Smooth muscle cell of the umbilical artery (primary cell): ENCODE measurements at places on chromosomes 6 and 20. TPM values are rescaled to one million over a fixed set of nuclear protein-coding genes. Genes with fewer than 3 reads are reported as not detected.

BACH2 gene
- 0.74 and 1.5 TPM in 2 replicates for total RNA-seq

PAK5 gene
- total RNA-seq, result not detected in 2 replicates

ANGPT4 gene
- total RNA-seq, result not detected in 2 replicates

PRR18 gene
- total RNA-seq, result not detected in 2 replicates

CGAS gene
- total RNA-seq, result 5.6 and 7.1 TPM in 2 replicates

SLC17A1 gene
- not detected in 2 replicates for total RNA-seq

NHSL1 gene
- total RNA-seq, result 7.4 and 12.1 TPM in 2 replicates

TPBG gene
- 52.9 and 62.7 TPM in 2 replicates for total RNA-seq

GSTA3 gene
- total RNA-seq, result not detected in 2 replicates

PREX1 gene
- total RNA-seq, result 2.1 and 15.3 TPM in 2 replicates

GPR31 gene
- not detected in 2 replicates for total RNA-seq

SLC2A10 gene
- 56.7 and 64.5 TPM in 2 replicates for total RNA-seq

EPB41L2 gene
- total RNA-seq, result 54.9 and 89.5 TPM in 2 replicates

TRIM15 gene
- not detected in 2 replicates for total RNA-seq

PLEKHG1 gene
- 0.30 and 0.55 TPM in 2 replicates for total RNA-seq

WFDC10B gene
- not detected in 2 replicates for total RNA-seq

BTNL2 gene
- not detected in 2 replicates for total RNA-seq

BMP5 gene
- total RNA-seq, result not detected in 2 replicates

RNF8 gene
- total RNA-seq, result 19.3 and 24.5 TPM in 2 replicates

PDYN gene
- total RNA-seq, result not detected in 2 replicates

TRIM39 gene
- total RNA-seq, result 9.5 and 10.8 TPM in 2 replicates

SYCP2L gene
- 0.05 and 0.59 TPM in 2 replicates for total RNA-seq

TRIM40 gene
- total RNA-seq, result not detected in 2 replicates

LIN28B gene
- total RNA-seq, result 0.05 TPM in 1 of 2 replicates, not detected in the other
